ENCODE measurements at places on chromosomes 5 and 9.

DNA sequence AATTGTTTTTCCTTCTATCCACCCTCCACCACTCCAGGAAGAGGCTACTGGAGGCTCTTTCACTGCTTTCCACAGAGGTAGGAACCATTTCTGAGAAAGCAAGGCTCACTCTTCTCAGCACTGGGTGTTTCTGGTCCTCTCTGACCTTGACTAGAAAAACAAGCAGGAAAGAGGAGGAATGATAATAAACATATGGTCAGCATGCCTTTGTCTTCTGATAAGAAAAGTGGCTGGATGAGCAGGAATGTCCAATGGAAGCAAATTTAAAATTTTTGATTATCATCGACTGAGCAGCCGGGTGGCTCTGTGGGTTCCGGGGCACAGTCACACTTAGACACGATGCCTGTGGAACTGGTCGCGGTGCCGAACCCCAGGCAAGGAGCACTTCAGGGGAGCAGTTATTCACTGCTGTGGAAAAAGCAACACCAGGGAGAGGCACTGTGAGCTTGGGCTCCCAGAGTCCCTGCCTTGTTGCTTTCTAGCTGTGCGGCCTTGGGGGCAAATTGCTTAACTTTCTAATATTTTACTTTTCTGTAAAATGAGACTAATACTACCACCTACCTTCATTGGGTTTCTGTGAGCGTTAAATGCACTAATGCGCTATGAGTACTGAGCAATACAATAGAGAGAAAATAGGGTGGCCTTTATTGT lies 157.0 kb upstream of the LHFPL2 start:
- DNase-seq: no peak

DNA sequence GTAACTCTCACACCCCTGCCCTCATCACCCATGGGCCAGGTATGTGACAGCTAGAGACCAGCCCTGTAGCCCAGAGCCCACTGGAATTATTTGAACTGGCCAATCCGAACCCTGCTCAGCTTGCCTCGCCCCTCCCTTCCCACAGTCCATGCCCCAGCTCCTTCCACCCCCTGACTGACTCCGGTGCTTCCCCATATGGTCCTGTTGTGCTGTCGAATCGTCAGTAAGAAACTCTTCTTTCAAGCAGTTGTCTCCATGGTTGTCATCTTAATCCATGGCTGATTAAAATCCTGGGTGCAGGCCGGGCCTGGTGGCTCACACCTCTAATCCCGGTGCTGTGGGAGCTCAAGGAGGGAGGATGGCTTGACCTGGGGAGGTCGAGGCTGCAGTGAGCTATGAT lies 118.5 kb downstream of the COL23A1 start:
- DNase-seq: no peak

- DNase-seq: no peak
Measured at GRCh38 chr9:26210338-26210851, 532.2 kb upstream of the TUSC1 start.

DNA sequence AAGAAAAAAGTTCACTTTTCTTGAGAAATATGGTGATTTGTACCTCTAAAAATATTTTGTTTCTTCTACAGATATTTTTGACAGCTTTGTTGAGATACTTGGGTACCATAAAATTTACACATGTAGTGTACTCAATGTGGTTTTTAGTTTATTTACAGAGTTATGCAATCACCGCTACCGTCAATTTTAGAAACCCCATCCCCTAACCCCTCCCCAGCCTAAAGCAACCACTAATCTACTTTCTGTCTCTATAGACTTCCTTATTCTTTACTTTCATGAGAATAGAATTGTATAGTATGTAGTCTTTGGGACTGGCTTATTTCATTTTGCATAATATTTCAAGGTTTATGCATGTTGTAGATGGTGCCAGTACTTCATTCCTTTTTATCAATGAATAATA lies 45.0 kb upstream of the TDRD7 start:
- DNase-seq: no peak

- no peak for DNase-seq
Measured at GRCh38 chr9:131475956-131476776, 26.6 kb upstream of the POMT1 start.

- DNase-seq: no peak
Measured at GRCh38 chr5:123000731-123001130, 35.8 kb downstream of the PPIC start.

- no peak for DNase-seq
Measured at GRCh38 chr5:174750711-174751110, 26.3 kb downstream of the MSX2 start.

DNA sequence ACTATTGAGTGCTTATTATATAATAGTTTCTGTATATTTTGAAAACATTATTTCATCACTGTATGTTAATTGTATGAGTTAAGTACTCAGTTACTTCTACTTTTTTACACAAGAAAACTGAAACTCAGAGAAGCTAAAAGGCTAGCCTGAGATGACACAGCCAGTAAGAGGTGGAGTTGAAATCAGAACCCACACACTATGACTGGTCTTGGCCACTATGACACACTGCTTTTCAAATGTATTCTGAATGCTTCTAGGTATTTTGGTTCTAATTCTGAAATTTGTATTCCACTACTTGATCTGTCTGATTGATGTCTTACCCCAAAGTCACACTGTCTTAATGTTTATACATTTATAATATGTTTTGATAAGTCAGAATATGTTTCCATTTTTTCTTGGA lies 181.8 kb downstream of the ZDHHC21 start:
- no peak for DNase-seq

GRCh38 chr9:14245901-14246525 lies 67.9 kb downstream of the NFIB start:
- DNase-seq: no peak

GRCh38 chr9:90830977-90831376 lies 29.4 kb downstream of the SYK start:
- no peak for DNase-seq

- DNase-seq: peak; percentile 3
Measured at GRCh38 chr5:32129074-32129598, 45.0 kb downstream of the GOLPH3 start.

DNA sequence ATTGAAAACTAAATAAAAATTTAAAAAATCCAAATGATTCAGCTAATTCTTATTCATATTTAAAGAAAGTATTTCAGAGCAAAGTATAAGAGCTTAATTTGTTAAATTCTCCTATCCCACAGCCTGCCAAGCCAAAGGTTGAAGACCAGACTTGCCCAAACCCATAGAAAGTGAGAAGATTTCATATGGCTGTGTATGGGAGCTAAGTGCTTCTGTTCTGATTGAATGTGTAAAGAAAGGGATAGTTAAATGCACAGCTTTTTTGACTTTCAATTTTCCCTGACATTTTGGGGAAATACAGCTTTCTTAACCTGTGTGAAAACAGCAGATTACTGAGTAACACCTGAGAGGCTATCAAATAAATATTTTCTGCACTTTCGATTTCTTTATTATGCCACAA lies 125.0 kb upstream of the MTAP start:
- no peak for DNase-seq

DNA sequence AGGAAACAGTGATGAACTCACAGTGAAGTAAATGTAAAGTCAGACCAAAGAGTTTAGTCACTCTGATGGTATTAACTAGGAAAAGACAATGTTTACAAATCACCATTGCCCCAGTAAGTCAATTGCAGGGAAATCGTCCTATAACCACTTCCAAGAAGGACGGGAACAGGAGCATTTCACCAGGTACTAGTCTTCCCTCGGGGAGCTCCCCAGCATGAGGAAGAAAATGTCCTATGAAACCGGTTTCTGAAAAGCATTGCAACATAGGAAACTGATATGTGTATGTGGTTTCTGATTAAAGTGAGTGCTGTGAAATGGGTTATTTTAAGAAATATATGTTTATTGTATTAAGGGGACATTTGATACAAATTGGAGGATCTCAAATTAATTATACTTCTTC lies 626.7 kb upstream of the ADAMTS16 start:
- DNase-seq: no peak

DNA sequence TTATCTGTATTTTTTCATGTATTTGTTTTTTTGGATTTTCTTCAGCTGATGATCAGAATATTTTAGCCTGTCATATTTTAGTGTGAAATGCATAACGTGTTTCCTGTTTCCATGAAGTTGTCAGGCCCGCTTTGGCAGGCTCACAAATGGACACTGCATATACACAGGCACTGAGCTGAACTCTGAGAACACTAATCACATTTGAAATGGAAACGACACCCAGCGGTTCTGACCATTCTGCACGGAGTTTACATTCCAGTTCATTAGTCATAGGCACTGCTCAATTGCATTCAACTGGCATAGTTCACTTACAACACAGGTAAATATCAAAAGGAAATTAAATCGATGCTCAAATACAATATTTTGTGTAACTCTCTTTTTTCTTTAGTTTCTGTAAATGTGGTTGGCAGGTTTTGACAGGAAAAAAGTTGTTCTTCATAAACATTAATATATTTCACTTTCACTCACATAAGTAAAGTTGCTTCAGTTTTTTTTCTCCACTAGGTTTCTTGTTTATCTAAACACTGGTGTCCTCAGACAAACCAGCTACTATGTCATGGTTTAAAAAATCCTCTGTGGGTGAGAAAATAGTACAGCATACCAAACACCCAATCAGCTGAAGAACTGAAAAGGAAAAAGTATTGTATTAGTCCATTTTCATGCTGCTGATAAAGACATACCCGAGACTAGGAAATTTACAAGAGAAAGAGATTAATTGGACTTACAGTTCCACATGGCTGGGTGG lies 559.0 kb upstream of the DAP start:
- DNase-seq: no peak

- DNase-seq: no peak
Measured at GRCh38 chr5:39696672-39697398, 272.1 kb upstream of the DAB2 start.

- no peak for DNase-seq
Measured at GRCh38 chr9:127854184-127854806, at the start of gene ENG. Gene ENG (minus strand): TSS chr9:127854658. CDS start chr9:127854355, 303 bp downstream.

- DNase-seq: no peak
Measured at GRCh38 chr9:73742412-73742811, 590.7 kb downstream of the ANXA1 start.

DNA sequence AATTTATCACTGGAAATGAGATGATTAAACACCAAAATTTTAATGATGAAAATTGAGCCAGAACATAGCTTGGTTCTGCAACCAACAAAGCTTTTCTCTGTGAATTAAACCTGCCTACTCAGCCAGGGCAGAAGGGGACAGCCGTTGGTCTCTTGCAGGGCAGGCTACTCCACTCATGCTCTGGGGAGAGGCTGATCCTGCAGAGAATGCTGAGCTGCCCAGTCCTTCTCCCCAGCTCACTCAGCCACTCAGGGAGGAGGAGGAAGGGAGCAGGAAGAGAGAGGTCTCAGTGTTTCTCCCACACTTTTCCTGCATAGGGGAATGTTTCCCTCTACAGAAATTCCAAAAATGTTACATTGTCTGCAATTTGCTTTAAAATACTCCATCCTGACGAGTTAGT lies 40.4 kb upstream of the HMHB1 start:
- no peak for DNase-seq

DNA sequence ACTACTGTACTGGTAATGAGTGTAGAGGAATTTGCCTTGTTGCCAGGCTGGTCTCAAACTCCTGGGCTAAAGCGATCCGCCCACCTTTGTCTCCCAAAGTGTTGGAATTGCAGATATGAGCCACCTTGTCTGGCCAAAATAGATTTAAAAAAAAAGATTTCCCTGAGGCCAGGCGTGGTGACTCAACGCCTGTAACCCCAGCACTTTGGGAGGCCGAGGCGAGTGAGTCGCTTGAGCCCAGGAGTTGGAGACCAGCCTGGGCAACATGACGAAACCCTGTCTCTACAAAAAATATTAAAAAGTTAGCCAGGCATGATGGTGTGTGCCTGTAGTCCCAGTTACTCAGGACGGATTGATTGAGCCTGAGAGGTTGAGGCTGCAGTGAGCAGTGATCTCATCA lies 62.5 kb downstream of the IPO11 start:
- DNase-seq: no peak

GRCh38 chr5:68547622-68548021 lies 332.1 kb downstream of the PIK3R1 start:
- DNase-seq: no peak

- no peak for DNase-seq
Measured at GRCh38 chr5:96300976-96301375, 132.1 kb downstream of the PCSK1 start.

GRCh38 chr9:123778232-123778902 lies 151.6 kb downstream of the DENND1A start:
- no peak for DNase-seq

GRCh38 chr5:169065400-169065799 lies 235.5 kb downstream of the SLIT3 start:
- no peak for DNase-seq

GRCh38 chr5:88613051-88613450 lies 269.9 kb downstream of the MEF2C start:
- DNase-seq: no peak

DNA sequence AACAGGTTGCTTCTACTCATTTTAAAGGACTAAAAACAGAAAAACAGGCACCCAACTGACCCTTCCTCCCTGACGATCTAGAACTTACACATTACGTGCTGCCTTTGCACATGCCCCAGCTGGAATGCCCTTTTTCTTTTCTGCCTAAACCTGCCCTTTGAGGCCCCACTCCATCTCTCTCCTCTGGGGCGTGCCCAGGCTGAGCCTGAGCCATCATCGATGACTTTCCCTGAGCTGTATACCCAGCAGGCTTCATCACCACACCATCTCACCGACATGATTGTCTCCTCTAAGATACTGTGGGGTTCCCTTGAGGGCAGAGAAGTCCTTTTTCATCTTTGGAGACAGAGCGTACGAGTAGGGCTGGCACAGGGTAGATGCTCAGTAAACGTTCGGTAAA lies 24.1 kb upstream of the GABBR2 start:
- DNase-seq: no peak

GRCh38 chr9:135582541-135582940 lies 21.0 kb downstream of the PAEP start:
- DNase-seq: no peak

GRCh38 chr9:87602933-87603643 lies 105.4 kb downstream of the DAPK1 start:
- no peak for DNase-seq

GRCh38 chr9:97923529-97924108 lies 1.3 kb upstream of the TRMO start:
- peak; percentile 81 for DNase-seq

GRCh38 chr5:158287643-158288271 lies 428.8 kb upstream of the CLINT1 start:
- no peak for DNase-seq

DNA sequence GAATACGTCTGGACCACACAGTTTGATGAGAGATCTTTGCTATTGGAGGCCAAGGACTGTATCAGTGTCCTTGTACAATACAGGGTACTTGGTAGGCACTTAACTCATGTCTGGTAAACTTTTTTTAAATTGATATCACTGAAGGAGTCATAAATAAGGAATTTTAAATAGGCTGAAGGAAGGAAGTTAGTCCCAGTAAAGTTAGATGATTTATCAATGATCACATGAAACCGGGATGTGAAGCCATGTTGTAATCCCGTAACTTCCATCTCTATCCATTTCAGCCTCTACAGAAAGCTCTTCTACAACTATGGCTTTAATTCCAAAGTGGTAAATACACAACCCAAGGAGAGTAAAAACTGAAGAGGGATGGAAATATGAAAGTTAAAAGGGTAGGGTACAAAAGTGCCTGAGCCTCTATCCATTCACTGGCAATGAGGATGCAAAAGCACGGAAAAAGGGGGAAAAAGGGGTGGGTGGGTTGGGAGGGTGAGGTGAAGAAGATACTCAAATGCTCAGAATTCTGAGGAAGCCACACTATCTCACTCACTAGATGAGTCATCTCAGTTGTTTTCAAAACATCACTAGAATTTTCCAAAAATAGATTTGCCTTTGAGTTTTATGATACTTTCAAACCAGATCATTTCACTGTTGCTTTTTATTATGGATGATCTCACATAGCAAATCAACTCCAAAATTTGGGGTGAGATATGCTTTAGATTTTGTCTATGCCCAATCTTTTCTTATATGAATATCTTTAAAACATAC lies 1053.5 kb downstream of the NR2F1-AS1 start:
- DNase-seq: no peak
